ENCODE measurements at places on chromosomes 7 and 10. TPM values are rescaled to one million over a fixed set of nuclear protein-coding genes. Genes with fewer than 3 reads are reported as not detected.

The OSBPL3 gene
- 27.1 TPM for total RNA-seq

The PRF1 gene
- total RNA-seq, result not detected

The ZPBP gene
- total RNA-seq, result not detected

The TAS2R41 gene
- not detected for total RNA-seq

The ITPRID1 gene
- not detected for total RNA-seq

The SPDYE5 gene
- total RNA-seq, result 0.16 TPM

The JMJD1C gene
- 93.3 TPM for total RNA-seq

The CPEB3 gene
- 2.3 TPM for total RNA-seq

The SPDYE2B gene
- not detected for total RNA-seq

DNA sequence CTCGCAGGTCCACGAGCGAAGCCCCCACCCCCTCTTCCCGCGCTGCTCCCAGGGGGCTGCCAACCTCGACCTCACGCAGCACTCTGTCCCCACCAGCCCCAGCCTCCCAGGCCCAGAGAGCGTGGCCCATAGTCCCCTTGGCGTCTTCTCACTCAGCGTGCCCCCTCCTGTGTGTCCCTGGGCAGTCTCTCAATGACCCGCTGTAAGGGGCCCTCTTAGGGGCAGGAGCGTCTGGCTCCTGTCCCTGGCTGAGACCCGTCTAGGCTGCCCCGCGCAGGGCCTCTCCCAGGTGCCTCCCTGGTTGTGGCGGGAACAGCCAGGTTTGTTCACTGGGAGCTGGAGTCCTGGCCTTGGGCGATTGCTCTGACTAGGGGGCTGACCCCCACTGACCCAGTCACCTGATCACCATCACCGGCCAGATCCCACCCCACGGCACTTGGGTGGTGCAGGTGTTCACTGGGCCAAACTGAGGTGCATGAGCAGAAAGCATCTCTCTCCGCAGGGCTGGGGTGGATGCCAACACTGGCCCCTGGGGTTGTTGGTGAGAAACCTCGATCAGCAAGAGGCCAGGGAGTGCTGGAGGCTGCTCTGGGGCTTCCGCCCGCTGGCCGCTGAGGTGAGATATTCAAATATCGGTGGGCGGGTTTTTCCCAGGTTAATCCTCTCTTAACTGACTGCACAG lies 12.6 kb upstream of the WDFY4 start:
- no peak for DNase-seq

DNA sequence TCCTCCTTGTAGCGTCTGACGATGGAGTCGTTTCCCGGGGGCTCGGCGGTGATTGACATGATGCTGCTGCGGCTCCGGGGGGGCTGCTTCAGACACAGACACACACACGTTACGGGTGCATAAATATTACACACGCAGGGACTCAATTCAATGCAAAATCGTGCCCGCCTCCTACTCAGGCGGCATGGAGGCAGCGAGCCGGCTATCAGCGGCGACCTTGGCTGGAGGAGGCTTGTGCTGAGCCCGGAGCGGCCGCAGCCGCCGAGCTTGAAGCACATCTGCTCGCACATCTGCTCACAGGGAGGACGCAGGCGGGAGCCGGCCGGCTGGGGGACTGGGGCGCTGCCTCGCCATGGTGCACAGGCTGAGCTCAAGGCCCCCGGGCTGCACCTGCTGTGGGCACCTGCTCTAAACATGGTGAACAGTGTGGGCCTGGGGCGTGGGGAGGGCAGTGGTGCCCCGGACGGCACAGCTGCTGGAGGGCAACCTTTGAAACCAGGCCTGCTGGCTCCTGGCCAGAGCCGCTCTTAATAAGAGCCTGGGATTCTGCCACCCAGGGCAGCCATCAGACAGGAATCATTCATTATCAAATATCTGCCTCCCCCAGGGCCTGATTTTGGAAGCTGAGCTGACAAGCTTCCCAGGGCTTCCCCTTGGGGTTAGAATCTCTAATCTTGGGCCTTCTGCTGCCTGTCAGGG lies 84.7 kb upstream of the GNA12 start:
- no peak for DNase-seq

- DNase-seq, result no peak
These were observed 10.5 kb downstream of the C10orf53 start for GRCh38 chr10:49689882-49690510.

GRCh38 chr10:120998782-120999285 lies 147.7 kb downstream of the WDR11 start:
- no peak for DNase-seq

DNA sequence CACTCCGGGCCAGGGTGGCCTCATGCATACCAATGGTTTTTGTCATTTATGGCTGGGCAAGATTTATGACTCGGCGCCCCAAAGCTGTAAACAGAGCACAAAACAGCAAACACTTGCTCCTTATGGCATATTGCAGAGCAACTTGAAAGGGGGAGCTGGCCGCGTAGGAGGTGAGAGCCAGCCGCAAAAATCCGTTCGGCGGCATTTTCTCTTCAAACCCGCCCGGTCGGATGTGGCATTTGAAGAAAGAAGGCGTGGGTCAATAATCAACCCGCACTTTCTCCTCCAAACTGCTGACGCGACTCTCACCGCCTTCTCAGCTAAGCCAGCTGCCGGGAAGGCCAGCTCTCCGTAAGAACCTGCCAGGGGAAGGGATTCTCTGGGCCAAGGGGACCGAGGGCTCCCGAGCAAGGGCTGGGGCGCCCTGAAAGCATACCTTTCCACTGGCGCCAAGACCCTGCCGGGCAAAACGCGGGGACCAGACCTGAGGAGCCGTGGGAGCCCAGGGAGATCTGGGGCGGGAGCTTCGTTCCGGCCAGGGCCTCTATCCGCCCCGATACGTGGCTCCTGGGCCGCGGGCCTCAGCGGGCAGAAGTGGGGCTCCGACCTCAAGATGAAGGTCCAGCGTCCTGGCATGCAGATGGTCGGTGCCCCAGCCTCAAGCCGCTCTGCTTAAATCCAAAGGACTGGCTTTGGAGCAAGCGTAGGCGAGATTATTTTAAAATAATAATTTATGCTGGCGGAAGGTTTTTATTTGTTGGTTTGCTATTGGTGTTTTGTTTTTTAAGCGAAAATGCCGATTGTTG lies 12.9 kb upstream of the HOXA2 start:
- DNase-seq, result peak; percentile 81

- no peak for DNase-seq
These were observed 461.1 kb downstream of the ZNF33B start for GRCh38 chr10:42177077-42177792.

Data from endothelial cell of umbilical vein (primary cell).